ENCODE measurements at places on chromosomes 2 and 18. TPM values are rescaled to one million over a fixed set of nuclear protein-coding genes. Genes with fewer than 3 reads are reported as not detected.
A peak's percentile ranks its signal among the peaks of the same experiment; 100 is the strongest.

- DNase-seq: peak; percentile 59
These were observed 3.1 kb downstream of the EGR4 start for GRCh38 chr2:73290049-73290839.

- no peak for DNase-seq
These were observed 54.2 kb upstream of the SEMA4C start for GRCh38 chr2:96923810-96924774.

- DNase-seq: no peak
These were observed 4.0 kb downstream of the NT5DC4 start for GRCh38 chr2:112724591-112725525.

- DNase-seq: no peak
These were observed 624 bp downstream of the ZNF516 start for GRCh38 chr18:76494231-76495005.

DNA sequence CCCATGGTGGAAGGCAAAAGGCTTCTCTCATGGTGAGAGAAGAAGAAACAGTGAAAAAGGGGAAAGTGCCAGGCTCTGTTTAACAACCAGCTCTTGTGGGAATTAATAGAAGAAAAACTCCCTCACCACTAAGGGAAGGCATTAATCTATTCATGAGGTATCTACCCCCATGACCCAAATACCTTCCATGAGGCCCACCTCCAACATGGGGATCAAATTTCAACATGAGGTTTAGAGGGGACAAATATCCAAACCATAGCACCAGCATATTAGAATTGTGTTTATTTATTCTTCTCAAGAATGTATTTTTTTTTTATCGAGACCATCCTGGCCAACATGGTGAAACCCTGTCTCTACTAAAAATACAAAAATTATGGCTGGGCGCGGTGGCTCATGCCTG is 4.9 kb upstream of the CFLAR start:
- DNase-seq: no peak

GRCh38 chr2:171346723-171347557 is 86.8 kb downstream of the METTL8 start:
- DNase-seq: no peak

GRCh38 chr2:203650860-203651613 is 55.4 kb upstream of the CD28 start:
- peak; percentile 73 for DNase-seq

The IL36B gene
- total RNA-seq: not detected

DNA sequence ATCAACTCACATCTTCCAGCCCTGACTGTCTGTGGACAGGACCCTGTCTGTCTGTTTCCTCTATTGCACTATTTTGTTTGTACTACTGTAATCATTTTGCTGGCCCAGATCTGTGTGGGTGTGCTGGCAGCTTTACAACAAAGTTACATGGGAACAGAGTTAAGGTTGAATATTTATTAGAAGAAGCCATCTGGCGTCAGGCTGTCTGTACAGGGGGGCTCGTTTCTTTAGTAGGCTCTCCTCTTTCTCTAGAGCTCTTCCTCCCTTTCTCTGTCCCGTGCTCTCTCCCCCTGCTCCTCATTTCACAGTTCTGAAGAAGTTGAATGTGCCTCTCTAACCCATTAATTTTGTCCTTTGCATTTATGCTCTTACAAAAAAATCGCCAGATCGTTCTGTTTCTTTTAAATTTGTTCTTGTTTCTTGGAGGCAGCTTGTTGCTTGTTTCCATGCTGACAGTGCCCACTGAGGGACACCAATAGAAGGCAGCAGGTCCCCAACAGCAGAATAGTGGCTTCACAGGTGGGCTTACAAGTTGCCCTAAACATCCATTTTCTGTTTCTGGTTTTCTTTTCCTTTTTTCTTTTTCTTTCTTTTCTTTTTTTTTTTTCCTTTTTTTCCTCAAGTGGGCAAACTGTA is 315.2 kb upstream of the ZEB2 start:
- DNase-seq: peak; percentile 34

DNA sequence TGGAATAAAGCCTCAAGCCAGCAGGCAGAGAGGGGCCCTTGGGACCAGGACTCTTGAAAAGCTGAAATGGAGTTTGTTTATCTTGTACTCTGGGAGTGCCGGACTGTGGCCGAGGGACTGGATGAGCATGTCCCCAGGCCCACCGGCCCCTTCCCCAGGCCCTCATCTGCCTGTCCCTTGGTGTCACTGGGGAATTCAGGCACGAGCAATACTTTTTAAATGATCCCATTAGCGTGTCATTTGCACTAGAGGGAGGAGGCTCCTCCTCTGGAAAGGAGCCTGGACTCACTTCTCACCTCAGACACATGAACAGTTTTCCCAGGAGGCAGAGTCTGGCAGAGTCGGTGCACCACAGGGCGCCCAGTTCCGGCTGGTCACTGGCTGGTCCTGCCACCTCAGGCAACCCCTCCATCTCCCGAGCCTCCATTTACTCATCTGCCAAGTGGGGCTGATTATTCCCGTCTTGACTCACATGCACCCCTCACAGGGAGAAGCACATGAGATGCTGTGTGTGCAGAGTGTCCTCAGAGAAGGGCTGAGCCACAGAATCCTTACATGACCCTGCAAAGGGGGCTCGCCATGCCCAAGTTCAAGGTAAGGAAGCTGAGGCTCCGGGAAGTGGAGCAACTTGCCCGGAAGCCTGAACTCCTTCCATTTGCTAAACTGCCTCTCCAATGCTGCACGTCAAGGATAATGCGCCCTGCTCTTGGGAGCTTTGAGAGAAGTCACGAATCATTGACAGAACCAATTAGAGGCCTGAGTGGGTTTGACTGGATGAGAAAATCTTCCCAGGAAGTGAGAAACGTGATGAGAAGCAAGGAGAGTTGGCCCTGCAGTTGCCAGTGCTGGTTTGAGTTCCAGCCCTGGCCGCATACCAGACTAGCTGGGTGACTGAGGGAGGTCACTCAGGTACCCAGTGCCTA is 26.7 kb downstream of the CIB4 start:
- DNase-seq: no peak

The VAMP5 gene
- total RNA-seq: 5.5 TPM

- DNase-seq: no peak
These were observed 23.8 kb downstream of the MYCN start for GRCh38 chr2:15963977-15964670.

The DNAJC5G gene
- total RNA-seq: not detected

The CYS1 gene
- total RNA-seq: 0.26 TPM

DNA sequence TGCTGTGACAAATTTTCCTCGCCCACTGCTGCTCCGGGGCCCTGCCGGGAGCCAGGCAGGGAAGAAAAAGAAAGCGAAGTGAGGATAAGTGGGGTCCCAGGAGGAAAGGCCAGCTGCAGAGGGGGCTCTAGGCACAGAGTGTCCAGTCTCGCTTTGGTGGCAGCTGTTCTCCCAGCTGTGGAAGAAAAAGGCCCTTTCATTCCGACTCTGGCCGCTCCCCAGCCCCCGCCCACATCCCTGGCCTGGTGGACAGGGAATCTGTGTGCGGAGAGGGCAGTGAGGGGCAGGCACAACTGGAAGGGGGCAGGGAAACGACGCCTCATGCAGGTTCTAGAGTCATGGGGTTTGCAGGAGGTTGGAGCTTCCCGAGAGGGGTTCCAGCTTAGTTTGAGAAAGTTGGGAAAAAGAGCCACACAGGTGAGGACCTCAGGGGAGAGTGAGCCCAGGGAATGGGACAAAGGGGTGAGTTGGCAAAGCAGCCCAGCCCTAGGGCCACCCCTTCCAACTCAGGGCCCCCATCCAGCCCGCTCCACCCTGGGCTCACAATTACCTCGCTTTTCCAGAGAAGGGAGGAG is 1.8 kb downstream of the RTKN start:
- no peak for DNase-seq

- no peak for DNase-seq
These were observed 26.2 kb downstream of the MAPRE2 start for GRCh38 chr18:35067454-35067853.

- DNase-seq: no peak
These were observed 56.6 kb upstream of the TLK1 start for GRCh38 chr2:171217330-171217729.

DNA sequence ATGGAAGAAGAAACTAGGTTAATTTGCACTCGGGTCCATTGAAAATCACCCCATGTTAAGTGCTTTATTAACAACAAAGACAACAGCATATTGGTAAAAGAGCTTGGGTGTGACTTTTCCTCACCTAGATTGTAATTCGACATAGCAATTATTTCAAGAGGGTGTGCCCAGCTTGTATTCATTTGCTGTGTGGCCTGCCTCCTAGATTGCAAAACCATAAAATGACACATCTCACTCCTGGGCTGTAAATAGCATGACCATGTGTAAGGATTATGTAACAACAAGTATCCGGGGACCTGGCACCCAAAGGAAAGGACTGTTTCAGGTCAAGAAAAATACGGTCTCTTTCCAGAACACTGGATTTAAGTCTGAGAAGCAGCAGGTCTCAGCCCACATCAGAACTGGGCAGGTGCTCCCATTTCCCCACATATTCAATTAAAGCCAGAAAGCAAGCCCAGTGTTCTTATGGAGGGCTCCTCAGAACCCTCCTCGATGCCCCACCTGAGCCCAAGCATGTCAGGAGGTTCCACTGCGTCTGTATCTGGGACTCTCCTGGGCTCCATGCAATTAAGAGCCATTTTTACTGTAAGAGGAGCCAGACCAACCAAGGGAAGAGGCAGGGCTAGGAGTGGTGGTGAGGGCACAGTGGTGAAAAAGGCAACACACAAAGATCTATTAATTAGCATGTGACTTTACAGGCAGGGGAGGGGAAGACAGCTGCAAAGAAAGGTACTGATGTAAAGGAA is 39.2 kb downstream of the MREG start:
- DNase-seq: peak; percentile 92

DNA sequence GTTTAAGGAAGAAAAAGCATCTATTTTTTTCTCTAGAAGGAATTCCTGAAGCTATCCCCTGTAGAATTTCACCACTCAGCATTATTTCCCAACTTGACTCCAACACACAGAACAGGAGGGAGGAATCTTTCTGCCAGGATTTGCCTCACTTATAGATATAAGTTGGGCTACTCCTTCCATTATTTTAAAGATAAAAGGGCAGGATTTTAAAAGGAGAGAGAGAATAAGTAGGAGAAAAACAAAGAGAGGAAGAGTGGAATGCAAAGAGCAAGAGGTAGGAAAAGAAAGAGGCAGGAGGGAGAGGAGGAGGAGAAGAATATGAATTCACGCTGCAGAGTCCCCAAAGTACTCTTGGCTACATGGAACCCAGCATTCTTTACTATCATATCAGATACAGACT is 182.5 kb downstream of the TCF4 start:
- no peak for DNase-seq

The EMILIN2 gene
- total RNA-seq: 0.38 TPM

GRCh38 chr2:229610333-229610732 is 104.0 kb downstream of the DNER start:
- peak; percentile 16 for DNase-seq

GRCh38 chr2:68115965-68116364 is 41.7 kb upstream of the PNO1 start:
- no peak for DNase-seq

The NYAP2 gene
- not detected for total RNA-seq

DNA sequence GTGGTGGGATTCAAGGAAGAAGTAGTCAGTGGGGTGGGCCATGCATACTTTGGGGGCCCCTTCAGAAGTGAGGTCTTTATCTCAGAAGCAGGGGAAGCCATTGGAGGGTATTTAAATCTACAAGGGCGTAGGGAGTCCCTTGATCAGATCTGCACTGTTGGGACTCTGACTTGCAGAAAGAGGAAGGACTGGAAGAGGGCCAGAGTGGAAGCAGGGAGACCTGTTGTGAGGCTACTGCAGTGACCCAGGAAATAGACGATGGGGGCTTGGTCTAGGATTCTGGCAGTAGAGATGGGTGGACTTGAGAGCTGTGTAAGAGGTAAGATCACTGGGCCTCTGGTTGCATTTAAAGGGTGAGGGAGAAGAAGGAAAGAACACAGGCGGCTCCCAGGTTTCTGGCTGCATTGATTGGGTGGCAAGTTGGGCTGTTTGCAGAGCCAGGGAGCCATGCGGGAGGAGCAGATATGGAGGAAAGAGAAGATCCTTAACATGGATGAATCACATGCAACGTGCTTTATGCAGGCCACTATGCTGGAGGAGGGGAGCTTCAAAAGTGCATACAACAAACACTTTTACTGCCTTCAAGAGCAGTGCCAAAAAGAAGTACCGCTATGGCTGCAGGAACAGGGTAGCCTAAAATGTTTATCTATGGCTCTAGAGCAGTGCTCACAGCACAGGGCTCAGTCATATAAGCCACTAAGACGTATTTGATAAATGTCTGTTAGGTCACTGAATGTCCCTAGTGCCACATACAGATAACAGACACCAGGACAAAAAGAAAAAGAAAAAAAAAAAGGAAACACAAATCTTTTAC is 2.3 kb downstream of the SFXN5 start:
- no peak for DNase-seq

- DNase-seq: no peak
These were observed 191.9 kb upstream of the APCDD1 start for GRCh38 chr18:10262566-10262965.

- DNase-seq: no peak
These were observed 22.7 kb upstream of the INHBB start for GRCh38 chr2:120323214-120323613.

DNA sequence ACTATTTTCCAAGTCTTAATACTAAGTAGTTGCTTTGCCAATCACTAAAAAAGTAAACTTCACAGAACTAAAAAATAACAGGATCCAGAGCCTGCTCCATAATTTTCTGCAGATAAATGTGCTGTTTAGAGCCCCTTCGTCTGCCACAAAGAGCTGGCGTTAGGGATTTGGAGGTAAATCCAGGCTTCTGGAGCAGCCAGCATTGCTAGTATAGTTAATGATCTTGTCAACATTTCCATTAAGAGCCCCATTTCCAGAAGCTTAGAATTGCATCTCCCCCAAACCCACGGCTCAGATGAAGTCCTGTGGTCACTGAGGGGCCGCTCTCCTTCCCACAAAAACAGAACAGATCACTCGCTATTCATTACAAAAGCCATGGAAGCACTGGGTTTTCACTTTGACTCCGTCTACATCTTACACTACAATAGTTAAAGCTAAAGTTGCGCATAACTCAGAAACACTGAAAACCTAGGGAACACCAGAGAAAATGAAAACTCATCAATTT is 41.9 kb downstream of the ZNF516 start:
- no peak for DNase-seq

The CBLN2 gene
- not detected for total RNA-seq

The ZC3H6 gene
- 5.6 TPM for total RNA-seq

The NOL4 gene
- total RNA-seq: not detected

DNA sequence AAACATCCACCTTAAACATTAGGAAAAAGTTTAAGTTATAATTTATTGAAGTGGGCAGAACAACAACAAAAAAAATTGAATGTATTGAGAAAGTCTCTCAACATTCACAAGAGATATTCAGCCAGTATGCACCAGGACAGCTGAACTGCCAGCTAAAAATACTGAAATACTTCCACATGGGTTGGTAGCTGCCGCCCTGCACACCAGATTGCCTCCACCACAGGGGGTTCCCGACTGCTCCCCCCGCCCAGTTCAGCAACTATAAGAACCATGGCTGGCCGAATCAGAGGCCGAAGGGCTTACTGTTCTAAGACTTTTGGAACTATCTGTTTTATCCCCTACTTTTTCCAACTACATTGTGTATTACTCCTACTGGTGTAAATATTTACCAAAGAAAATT is 150.0 kb upstream of the LRP1B start:
- DNase-seq: no peak
